ENCODE measurements at places on chromosomes 11 and 22.

DNA sequence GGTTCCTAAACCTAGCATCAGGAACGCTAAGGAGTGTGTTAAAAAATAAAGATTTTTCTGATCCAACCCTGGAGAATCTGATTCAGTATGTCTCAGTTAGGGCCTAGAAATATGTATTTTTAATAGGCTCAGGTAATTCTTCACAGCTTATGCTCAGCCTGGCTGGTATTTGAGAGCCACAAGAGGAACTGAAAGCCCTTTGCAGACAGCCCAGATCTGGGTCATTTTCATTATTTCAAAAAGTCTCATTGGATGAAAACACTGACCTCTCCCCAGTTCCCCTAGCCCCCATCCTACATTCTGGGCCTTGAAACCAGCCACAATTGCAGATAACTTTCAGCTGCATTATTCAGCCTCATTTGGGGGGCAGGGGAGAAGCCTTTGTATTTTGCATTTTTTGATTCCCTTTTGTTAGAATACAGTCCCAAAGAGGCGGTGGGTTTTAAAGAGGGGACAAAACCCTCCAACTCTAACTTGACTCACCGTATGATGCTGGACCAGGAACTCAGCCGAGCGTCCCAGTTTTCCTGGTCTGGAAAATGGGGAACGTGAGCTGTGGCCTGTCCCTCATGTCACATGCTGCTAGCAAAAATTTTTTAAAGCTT, 66.0 kb upstream of the LARGE1 start:
- DNase-seq, result no peak

GRCh38 chr11:118295815-118296454, 8.6 kb upstream of the CD3E start:
- no peak for DNase-seq

GRCh38 chr11:130070846-130071200, 1.1 kb downstream of the APLP2 start:
- DNase-seq, result no peak

DNA sequence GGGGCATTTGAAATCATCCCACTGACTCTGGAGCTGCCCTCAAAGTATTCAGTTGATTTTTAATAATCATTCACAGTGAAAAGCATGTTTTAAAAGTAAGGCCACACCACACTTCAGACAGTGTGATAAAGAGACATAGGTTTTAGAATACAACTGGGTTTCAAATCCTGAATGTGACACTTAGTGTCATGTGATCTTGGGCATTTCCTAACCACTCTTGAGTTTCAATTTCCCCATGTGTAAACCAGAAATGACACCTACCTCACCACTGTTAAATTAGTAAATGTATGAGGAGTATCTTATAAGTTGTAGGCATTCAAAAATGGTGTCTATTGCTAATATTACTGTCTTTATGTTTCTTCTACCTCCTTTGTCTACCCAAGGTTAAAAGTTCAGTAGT, 5.4 kb downstream of the TMEM123 start:
- DNase-seq, result no peak

DNA sequence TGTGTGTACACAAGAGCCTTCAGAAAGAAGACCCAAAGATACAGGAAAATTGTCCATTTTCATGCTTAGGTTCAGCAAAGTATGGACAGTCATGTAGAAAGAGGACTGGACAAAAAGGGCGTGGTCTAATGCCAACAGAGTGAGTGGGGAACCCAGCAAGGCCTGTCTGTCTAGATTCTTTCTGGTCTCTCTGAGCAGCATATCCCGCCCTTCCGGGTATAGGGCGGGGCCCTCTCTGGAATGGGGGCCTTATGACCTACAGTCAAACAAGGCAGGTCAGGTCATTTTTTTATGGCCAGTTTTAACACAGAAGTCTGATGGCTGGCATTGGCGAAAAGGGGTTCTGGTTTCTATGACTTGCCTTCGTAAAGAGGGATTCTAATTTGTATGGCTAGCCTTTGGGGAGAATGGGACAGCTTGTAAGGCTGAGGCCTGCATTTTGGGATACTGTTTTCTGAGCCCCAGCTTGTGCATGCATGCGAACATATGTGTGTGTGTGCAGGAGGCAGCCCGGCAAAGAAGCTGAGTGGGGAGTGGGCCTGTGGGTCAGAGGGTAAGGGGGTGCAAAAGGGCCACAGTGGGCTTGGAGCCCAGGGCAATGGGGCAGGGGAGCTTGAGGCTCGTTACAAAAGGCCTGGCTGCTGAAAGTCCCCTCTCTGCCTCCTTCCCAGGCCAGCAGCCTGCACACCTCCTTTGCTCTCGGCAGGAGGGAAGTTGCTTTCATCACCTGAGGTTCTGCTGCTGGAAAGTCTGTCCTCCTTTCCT, 130.5 kb upstream of the B3GAT1 start:
- no peak for DNase-seq

DNA sequence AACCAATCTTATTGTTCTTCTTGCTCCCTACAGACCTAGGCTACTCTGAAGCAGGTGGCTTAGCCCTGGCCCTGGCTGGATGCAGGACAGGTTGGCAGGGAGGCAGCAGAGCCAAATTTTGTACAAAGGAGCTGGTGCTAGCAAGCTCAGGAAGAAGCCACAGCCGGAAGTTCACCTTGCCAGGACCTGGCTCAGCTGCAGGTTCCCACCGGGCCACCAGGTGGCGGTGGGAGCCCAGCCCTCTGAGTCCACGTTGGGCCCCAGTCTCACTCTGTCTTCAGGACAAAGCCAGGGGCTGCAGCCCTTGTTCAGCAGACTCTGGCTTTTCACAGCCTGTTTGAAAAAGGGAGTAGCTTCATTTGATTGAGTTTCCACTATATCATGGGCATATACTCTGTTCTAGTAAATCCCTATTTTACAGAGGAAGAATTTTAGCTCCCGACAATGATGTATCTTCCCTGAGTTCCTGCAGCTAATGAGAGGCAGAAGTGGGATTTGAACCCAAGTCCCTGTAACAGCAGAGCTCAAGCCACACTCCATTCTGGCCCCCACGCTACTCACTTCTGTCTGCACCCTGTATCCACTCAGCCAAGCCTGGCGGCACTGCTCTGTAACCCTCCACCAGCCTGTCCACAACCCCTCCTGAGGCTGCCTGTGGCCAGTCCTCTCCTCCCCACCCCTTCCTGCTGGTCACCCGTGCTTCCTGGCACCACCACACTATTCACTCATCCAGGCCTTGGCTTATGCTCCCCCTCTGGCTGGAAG, 3.3 kb downstream of the TKFC start:
- DNase-seq, result peak; percentile 65

- no peak for DNase-seq
Observed at GRCh38 chr11:64643256-64643881, 52.3 kb downstream of the SLC22A12 start.

GRCh38 chr22:50621356-50621880, 6.5 kb downstream of the ARSA start:
- DNase-seq, result no peak

DNA sequence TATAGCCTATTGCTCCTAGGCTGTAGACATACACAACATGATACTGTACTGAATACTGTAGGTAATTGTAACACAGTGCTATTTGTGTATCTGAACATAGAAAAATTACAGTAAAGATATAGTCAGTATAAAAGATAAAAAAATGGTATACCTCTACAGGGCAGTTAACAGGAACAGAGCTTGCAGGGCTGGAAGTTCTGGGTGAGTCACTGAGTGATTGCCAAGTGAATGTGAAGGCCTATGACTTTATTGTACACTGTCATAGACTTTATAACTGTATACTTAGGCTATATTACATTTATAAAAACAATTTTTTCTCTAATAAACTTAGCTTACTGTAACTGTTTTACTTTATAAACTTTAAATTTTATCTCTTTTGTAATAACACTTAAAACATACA, 332.4 kb upstream of the ARHGAP42 start:
- DNase-seq, result peak; percentile 2

- DNase-seq, result no peak
Observed at GRCh38 chr11:69448471-69449284, 32.8 kb upstream of the LINC01488 start.

DNA sequence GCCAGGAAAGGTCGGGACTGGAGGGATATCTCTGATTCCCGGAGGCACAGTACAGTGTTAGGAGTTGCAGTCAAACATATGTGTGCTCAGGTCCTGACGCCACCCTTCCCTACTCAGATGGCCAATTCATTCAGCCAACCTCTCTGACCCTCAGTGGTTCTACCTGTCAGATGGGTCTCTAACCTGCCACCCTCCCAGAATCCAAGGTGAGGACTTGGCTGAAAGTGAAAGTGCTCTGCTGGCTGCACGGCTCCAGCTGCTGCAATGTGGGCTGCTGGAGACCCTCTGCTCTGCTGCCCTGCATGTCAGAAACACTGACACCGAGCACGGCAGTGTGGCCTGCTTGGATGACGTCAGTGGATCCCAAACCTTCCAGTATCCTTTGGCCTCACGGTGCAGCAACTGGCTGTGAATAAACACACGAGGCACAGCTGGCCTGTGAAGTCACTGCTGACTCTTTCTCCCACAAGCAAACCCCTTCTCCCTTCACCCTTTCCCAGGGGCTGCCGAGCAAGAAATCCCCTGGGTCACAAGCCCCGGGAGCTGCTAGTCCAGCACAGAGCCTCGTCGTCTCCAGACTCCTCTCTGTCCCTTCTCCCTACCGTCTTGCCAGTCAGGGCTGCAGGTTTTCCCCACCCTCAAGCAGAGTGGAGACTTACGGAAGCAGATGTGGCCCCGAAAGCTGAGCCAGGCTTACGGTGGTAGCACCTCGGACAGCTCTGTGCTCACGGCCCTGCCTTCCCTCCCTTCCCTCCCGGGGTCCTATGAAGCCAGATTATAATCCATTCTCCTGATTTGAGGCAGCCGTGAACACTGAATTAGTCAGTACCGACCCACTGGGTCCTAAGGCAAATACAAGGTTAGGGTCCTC, 24.3 kb downstream of the KIAA0930 start:
- no peak for DNase-seq

DNA sequence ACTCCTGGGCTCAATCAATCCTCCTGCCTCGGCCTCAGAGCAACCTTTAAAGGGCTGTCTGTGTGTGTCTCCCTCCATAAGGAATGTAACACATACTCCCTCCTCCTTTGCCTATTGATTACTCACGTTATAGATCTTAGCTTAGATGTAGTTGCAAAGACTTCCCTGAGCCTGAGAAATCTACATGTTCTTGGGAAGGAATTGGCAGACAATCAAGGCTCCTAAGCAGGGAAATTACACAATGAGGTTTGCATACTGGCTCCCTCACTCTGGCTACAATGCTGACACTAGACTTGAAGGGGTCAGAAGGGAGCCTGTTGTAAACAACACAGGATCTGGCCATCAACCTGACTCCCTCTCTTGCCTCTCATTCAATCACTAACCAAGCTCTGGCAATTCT, 5.2 kb upstream of the OLFML1 start:
- DNase-seq, result peak; percentile 19

DNA sequence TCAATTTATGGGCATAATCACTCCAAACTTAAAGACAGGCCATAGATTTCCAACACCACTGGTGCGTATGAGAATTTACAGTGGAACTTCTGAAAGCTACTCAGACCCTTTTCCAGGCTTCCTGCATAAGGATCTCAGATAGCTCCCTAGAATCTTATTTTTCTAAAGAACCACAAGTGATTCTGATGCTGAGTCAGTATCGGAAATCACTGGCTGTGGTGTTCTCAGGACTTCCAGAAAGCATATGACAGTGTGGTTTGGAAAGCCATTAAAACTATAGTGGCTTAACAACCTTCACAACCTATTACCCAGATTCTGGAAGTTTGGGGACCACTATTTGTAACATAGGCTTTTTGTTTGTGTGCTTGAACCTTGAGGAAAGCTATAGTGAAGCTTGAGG, 756.0 kb downstream of the DLG2 start:
- no peak for DNase-seq

DNA sequence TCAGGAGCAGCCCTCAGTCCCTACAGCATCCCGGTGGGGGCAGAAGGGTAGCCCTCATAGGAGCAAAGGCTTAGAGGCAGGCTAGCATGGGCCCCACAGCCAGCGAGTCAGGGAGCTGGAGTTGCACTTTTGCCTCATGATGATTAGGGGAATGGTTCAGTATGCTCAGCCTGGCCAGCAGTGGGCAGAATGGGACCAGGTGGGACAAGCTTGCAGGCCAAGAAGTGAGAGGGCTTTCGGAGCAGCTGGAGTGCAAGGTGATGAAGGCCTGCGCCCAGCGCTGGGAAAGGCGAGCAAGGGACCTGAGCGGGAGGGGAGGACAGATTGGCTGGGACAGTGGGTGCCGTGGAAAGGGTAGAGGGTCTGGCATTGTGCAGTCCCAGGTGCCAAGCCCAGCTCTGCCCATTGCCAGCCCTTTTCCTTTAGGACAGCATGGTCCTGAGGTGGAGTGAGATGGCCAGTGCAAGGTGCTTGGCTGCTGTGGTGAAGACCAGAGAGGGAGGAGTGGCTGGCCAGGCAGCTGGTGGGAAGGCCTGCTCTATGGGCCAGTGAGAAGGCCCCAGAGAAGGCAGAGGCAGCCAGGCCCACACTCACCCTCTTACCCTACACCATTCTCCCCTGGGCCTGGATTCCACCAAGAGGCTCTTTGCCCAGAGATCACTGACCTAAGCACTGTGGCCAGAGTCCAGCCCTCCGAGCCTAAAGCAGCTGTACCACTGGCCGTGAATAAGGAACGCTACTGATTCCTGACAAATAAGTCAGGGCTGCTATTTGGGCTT, 47.9 kb upstream of the SUSD2 start:
- DNase-seq, result no peak

GRCh38 chr11:128262463-128263345, 324.7 kb downstream of the ETS1 start:
- no peak for DNase-seq

DNA sequence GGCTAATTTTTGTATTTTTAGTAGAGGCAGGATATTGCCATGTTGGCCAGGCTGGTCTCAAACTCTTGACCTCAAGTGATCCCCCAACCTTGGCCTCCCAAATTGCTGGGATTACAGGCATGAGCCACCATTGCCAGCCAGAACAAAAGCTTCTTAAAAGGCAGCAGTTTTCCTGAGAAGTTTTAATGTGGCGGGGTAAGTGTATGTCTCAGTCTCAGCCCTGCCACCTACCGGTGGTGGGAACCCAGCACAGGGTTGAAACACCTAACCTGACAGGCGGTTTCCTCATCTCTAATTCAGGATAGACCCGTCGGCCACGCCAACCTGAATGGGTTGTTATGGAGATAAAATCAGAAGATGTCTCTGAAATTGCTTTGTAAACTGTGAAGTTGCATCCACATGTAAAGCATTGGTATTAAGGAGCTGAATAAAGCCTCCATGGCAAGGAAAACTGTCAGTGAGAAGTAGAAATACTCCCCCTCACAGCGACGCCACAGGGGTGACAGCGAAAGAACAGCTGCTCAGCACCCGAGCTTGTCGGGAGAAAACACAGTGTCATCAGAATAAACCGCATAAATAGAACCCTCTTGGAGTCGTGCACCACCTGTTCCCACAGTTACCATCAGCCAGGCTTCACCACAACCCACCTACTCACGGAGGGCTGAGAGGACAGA, 165.9 kb upstream of the NCAM1 start:
- DNase-seq, result no peak

DNA sequence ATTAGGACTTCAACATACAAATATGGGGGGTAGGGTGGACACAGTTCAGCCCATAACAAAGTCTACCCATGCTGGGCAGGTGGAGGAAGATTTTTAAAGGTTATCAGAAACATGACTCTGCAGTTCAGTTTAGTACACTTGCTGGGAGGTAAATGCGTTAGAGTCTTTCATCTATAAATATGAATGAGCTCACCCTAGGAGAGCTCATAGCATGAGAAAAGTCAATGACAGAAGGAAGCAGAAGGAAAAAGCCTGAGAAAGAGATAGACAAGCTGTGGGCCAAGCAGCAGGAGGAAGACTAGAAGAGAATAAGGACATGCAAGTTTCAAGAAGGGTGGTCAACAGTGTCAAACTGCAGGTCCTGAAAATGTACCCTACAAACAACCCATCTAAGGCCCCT, 27.0 kb upstream of the FSHB start:
- no peak for DNase-seq

Measured in LNCaP clone FGC (cell line).